ENCODE measurements at places on chromosomes 13 and 19. TPM values are rescaled to one million over a fixed set of nuclear protein-coding genes. Genes with fewer than 3 reads are reported as not detected.

Gene CEACAM1
- 3.4 TPM for total RNA-seq

Gene FBXO27
- total RNA-seq: 6.5 TPM

Gene ZNF836
- total RNA-seq: 16.7 TPM

Gene SYCN
- total RNA-seq: not detected

Gene LILRB3
- 40.5 TPM for total RNA-seq

Gene DCT
- 0.68 TPM for total RNA-seq

Gene MBD3L4
- total RNA-seq: not detected

Measured in subcutaneous adipose tissue (tissue), 4 donors.